Thoracic aorta (tissue), 2 donors: ENCODE measurements at places on chromosomes 4 and X. TPM values are rescaled to one million over a fixed set of nuclear protein-coding genes. Genes with fewer than 3 reads are reported as not detected.

DNA sequence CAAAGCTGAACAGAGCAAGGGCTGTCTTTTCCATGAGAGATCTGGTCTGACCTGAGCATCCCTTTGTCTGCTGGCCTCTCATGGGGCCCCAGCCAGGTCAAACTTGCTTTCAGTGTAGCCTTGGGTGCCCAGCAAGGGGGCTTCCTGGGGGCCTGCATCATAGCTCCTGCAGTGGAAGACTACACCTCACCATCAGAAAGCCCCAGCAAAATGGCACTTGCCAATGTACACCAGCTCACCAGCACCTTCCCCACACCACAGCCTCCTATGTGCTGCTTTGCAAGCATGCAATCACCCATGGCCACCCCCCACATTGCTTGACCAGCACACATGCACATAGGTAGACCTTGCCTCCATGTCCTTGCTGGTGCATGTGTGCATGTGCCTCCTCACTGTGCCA lies 1478.1 kb downstream of the FSTL5 start:
- no peaks in the 10 kb centered on the region for H3K4me1 ChIP-seq
- no peaks in the 10 kb centered on the region for H3K36me3 ChIP-seq

GRCh38 chr4:165692082-165692481 lies 181.0 kb upstream of the TLL1 start:
- no peak overlapping the region for H3K4me3 ChIP-seq
- H3K27me3 ChIP-seq, result no peaks in the 10 kb centered on the region
- H3K36me3 ChIP-seq, result no peaks in the 10 kb centered on the region
- no peaks in the 10 kb centered on the region for H3K4me1 ChIP-seq
- DNase-seq, result no peak

Gene FAM47A
- total RNA-seq, result not detected

Gene RBM46
- not detected for total RNA-seq

GRCh38 chrX:3142259-3143042 lies 101.2 kb downstream of the ARSF start:
- no peaks in the 10 kb centered on the region for H3K36me3 ChIP-seq
- H3K4me1 ChIP-seq, result no peaks in the 10 kb centered on the region
- no peak overlapping the region for H3K4me3 ChIP-seq
- no peak overlapping the region for H3K27ac ChIP-seq

Gene MBTPS2
- total RNA-seq, result 11.2 TPM

DNA sequence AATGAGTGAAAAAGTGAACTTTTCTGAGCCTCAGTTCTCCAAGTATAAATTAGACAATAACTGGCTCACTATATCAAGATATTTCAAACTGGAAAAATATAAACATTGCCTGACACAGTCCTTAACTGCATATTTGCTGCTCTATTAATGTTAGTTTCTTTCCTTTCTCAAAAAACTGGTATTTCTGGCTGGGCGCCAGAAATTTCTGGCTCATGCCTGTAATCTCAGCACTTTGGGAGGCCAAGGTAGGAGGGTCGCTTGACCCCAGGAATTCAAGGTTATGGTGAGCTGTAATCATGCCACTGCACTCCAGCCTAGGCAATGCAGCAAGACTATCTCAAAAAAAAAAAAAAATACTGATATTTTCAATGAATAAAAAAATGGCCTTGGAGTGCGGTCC lies 227.0 kb downstream of the MAGEB17 start:
- no peaks in the 10 kb centered on the region for H3K27me3 ChIP-seq
- no peak overlapping the region for H3K27ac ChIP-seq
- H3K4me3 ChIP-seq, result no peak overlapping the region

DNA sequence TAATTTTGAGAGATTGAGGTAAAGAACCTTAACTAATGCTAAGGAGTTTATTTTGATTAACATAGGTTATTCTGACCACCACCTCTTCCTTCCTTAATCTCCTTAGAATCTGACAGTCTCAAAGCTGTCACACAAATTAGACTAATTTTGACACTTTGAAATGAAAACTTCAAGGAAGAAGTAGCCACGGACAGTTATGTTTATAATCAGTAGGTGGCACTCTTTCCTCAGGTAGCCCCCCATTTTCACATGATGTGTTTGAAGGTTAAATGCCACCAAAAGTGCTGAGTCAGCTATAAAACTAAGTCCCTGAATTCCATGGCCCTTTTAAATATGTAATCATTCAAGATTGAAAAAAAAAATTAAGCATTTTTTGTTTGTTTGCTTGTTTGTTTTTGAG lies 22.4 kb downstream of the TMEM33 start:
- no peaks in the 10 kb centered on the region for H3K27me3 ChIP-seq
- H3K4me3 ChIP-seq, result no peak overlapping the region
- H3K27ac ChIP-seq, result no peak overlapping the region
- no peak for DNase-seq
- peaks cover 12% of the 10 kb centered on the region for H3K36me3 ChIP-seq
- H3K4me1 ChIP-seq, result no peaks in the 10 kb centered on the region

GRCh38 chr4:113636438-113636818 lies 125.1 kb downstream of the CAMK2D start:
- H3K4me3 ChIP-seq, result no peak overlapping the region
- H3K27ac ChIP-seq, result peak overlapping the region; percentile 54
- H3K4me1 ChIP-seq, result peaks cover 65% of the 10 kb centered on the region
- H3K27me3 ChIP-seq, result no peaks in the 10 kb centered on the region
- no peaks in the 10 kb centered on the region for H3K36me3 ChIP-seq
- no peak for DNase-seq

DNA sequence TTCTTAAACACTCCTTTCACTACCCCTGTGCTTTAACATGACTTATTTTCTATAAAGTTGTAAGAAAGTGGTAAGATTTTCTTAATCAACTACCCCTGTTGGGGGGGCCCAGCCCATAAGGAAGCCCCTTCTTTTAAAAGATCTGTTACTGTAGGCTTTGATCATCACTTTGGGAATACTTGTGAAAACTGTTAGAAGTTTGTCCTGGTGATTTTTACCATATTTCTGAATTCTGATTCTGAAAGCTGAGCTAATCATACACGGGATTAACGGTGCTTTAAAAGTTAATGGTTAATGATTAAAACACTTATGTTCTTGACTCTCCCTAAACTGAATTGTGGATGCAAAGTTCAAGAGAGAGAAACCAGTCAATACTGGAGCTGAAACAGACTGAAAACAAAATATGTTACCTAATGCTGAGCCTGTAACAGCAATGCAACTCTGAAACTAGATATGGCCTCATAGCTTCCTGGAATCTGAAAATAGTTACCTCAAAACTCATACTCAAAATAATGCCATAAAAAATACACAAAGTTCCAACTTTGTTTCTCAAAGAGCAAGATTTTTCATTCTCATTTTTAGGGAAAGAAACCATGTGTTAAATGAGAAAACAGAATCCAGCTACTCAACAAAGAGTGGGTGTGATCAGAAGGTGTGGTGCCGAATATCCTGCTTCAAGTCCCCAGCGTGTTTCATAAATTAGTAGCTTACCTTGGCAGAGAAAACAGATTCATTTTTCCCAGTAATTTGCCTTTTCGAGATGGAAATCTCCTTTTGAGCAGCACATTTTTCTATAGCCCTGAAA lies 31.6 kb downstream of the ADH7 start:
- H3K27me3 ChIP-seq, result no peaks in the 10 kb centered on the region
- peak overlapping the region; percentile 91 for H3K27ac ChIP-seq
- no peak overlapping the region for H3K4me3 ChIP-seq
- DNase-seq, result no peak
- no peaks in the 10 kb centered on the region for H3K36me3 ChIP-seq

DNA sequence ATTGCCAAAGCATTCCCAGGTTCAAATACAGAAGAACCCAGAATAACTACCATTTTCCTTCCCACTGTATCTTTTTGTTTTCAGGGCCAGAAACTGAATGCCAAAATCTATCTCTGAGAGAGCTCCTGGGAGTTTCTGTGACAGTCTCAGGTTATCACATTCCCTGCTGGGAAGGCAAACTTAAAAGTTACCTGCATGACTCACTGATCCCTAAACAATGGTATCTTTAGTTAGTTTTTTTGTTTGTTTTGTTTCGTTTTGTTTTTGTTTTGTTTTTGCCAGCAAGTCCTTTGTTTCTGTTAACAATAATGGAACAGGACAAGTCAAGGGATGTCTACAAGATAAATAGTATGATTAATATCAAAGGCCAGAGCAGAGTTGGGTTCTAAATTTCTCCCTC lies 34.3 kb downstream of the PAPSS1 start:
- H3K27me3 ChIP-seq, result no peaks in the 10 kb centered on the region
- DNase-seq, result no peak
- no peak overlapping the region for H3K4me3 ChIP-seq
- no peaks in the 10 kb centered on the region for H3K4me1 ChIP-seq
- no peak overlapping the region for H3K27ac ChIP-seq

DNA sequence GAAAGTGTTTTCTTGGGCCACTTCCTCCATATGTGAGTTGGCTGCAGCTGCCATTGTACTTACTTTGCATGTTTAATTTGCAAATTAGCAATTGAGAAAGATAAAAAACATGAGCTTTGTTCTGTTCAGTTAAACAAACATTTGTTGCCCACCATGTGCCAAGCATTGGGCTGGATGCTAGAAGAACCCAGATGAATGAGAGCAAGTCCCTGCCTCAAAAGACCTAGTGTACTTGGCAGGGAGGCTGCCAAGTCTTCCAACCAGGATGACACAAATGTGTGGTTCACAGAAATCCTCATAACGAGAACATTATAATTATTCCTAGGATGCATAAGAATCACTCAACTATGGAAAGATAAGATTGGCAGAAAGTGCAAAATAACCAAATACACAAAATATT lies 66.7 kb downstream of the GPM6A start:
- no peak overlapping the region for H3K4me3 ChIP-seq
- H3K27ac ChIP-seq, result no peak overlapping the region
- no peaks in the 10 kb centered on the region for H3K27me3 ChIP-seq
- H3K36me3 ChIP-seq, result no peaks in the 10 kb centered on the region

- no peak for DNase-seq
- no peaks in the 10 kb centered on the region for H3K36me3 ChIP-seq
- no peak overlapping the region for H3K27ac ChIP-seq
- H3K27me3 ChIP-seq, result no peaks in the 10 kb centered on the region
Observed at GRCh38 chrX:126900937-126901336, 81.4 kb downstream of the PRR32 start.

DNA sequence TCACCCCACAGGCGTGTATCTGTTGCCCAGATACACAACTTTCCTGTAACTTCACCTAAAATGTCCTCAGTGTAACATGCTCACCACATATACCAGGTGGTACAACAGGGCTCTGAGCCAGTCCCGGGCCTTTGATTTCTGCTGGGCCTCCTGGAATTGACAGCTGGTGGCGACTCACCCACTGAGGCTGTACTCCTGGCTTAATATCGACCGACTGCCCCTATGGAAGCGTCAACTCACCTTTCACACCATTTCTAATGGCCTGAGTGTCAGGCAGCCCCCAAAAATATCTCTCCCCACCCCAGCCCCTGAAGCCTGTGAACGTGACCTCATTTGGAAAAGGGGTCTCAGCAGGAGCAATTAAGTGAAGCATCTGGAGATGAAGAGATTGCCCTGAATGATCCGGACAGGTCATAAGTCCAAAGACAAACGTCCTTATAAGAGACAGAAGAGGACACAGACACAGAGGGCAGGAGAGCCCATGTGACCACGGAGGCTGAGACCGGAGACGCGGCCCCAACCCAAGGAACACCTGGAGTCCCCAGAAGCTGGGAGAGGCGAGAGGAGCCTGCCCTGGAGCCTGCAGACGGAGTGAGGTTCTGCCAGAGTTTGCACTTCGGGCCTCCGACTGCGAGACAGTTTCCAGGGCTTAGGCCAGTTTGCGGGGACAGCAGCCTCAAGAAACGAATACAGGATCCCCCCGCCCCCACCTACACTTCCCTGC lies 12.6 kb upstream of the MXD4 start:
- no peak overlapping the region for H3K4me3 ChIP-seq
- no peaks in the 10 kb centered on the region for H3K27me3 ChIP-seq
- no peaks in the 10 kb centered on the region for H3K36me3 ChIP-seq
- H3K27ac ChIP-seq, result no peak overlapping the region
- H3K4me1 ChIP-seq, result no peaks in the 10 kb centered on the region

Gene ZDHHC9
- total RNA-seq, result 18.3 TPM
